ENCODE measurements at places on chromosomes 1 and 21.

GRCh38 chr1:55364216-55364615 is 149.1 kb upstream of the USP24 start:
- no peak for DNase-seq

GRCh38 chr1:225651376-225651871 is 1.5 kb downstream of the ENAH start:
- DNase-seq, result no peak

- no peak for DNase-seq
These were observed 74.8 kb downstream of the MTR start for GRCh38 chr1:236869911-236870310.

DNA sequence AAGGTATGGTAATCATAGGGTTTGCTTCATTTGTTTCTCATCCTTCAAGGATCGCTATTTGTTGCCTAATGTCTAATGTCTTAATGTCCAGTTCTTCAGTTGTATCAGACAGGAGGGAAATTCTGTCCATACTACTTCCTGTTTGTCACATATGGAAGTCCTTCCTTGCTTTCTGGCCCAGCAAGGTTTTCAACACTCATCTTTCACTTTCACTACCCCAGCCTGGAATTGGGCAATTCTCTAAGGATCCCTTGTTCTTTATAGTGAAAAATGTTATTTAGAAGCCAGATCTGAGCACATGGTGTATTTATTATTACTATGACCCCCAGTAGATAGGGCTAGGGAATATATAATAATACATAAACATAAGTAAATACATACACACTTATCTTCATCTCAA is 50.6 kb upstream of the SLC35A3 start:
- DNase-seq, result no peak

GRCh38 chr1:17857996-17858395 is 102.9 kb downstream of the ACTL8 start:
- DNase-seq, result no peak

DNA sequence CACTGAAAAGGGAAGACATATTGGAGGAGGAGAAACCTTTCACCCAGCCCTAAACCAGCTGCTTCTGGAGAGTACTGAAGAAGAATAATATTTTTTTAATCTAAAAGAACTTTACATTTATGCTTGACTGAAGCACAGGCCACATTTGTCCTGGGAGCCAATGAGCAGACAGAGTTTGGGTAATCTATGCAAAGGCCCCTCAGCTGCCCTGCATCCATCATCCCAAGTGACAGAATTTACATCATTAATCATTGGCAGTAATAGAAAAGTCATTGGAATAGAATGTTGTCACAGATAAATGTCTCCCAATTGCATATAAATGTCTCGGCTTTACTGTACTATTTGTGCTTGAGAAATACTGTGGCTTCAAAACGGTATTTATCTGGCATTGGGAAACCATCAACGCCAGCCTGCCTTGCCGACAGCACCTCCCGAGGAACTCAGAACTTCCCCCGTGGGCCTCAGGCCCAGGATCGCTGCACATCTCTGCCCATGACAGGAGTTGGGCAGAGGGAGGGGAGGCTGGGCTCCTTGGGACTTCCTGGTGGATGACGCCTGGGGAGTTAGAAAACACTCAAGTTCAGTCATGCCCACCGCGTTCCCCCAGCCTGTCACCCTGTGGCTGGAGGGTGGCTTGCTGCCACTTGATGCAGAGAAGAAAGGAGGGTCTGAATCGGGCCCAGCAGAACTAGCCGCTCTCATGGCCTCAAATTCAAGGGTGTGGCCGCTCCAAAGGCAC is 133.1 kb downstream of the CAMTA1 start:
- DNase-seq, result no peak

DNA sequence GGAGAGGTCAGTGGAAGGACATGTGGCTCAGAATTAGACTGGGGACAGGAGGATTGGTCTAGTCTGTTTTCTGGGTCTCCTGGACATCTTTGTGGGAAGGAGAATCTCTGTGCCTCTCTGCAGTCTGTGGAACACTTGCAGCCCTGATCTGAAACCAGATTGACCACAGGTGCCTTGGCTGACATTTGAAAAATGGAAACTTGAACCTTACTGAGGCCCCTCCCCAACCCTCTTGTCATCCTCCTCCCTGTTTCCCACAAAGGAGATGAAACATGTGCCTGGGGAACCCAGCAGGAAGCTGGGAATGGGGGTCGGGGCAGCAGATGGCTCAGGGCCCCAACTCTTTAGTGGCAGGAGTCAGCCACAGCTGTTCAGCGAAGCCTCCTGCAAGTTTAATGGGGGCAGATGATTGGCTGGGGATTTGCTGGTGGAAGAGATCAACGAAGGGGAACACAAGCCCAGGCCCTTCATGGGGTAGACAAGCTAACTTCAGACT is 18.1 kb downstream of the VASH2 start:
- DNase-seq, result no peak

GRCh38 chr1:230798491-230798890 is 51.3 kb downstream of the CAPN9 start:
- DNase-seq, result no peak

DNA sequence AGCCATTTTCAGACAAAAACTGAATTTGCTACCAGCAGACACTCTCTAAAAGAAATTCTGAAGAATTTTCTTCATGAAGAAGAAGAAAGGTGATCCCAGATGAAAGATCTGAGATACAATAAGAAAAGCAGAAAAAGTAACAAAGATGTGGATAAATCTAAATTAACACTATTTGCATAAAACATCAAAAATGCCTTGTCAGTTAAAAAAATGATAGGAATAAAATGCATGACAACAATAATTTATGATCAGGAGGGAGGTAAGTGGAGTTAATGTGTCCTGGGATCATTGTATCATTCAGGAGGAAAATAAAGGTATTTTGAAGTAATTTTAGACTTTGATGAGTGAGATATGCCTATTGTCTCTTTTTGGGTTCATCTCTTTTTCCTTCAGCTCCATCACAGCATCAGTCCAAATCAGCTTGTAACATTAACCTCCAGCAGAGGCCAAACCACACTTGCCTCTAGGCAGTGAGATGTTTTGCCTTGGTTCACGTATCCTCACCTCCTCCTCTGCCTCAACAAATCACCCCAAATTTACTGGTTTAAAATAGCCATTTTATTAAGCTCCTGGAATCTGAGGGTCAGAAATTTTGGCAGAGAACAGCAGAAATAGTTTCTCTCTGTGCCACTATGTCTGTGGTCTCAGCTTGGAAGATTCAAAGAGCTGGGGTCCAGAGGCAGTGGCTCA is 76.9 kb upstream of the HIVEP3 start:
- DNase-seq, result no peak

DNA sequence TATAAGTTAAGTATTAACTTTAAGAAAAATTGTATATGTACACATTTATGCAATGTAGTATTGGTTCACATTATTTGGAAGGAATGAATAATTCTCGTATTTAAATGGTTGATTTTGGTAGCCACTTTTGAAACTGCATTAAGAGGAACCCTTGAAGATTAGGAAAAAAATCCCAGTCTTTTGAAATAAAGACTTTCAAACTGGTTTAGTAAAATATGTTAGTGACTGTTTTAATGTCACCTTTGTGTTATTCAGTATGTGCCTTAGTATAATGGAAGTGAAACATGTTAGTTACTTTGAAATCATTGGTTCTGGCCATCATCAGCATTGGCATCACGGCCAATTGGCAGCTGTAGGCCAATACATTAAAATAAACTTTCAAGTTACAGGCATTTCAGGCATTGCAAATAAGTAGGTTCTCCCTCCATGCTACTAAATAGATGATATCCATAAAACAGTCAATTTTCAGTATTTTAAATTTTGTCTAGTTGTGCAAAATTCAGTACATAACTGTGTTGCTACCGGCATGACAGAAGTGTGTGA is 4.4 kb downstream of the MIER1 start:
- no peak for DNase-seq

DNA sequence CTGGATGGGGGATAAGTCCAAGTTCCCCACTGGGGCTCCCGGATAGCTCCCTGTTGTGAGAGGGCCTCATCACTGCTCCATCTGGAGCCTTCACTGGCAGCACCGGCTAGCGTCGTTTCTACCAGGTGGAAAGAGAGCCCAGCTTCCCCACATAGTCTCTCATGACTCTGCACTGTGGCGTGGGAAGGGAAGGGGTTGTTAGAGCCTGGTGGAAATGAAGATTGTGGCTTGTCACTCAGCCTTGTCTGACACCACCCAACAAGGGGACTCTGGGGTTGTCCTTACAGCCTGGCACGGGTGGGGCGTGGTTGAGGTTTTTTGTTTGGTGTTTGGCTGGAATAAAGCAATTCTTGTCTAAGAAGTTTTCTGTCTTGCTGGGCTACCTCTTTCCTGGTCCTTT is 94.6 kb downstream of the ADARB1 start:
- DNase-seq, result no peak

- no peak for DNase-seq
These were observed 97.5 kb upstream of the EDN2 start for GRCh38 chr1:41582004-41582325.

DNA sequence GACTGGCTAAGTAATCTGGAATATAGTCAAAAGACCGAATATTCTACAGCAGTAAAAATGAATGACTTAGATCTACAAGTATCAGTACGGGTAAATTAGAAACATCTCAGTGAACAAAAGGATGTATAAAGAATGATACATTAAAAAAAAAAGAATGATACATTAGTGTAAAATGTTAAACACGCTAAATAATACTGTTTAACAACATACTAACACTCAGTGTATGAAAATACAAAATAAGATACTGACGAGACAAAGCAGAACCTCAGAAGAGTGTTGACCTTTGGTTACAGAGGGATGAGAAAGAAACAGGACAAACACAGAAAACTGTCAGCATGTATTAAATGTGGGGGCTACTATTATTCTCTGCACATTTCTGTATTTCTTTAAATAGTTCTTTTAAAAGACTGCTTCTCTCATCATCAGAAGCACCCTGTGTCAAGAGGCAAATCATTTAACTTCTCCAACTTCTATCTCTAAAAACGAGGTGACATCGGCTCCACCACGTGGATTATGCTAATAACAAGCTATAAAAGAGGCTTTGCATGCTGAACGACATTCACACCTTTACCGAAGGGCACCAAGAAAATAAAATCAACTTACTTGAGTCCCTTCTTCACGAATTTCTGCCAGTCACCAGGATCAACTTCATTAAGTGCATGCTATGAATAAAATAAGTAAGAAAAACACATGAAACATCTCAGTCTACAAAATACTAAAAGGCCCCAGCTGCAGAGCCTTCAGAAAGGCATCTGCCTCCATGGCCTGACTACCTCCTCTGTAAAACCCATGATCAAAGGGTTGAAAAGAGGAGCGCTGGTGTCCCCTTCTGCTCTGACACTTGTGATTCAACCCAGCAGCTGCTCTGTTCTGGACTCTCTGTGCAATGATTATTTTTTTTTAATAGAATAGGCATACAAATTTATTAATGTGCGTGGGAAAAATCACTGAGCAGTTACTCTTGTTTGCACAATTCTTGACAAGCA is 42.5 kb downstream of the MRAP start:
- DNase-seq, result no peak

GRCh38 chr1:212718499-212718898 is 18.9 kb upstream of the BATF3 start:
- DNase-seq, result no peak

DNA sequence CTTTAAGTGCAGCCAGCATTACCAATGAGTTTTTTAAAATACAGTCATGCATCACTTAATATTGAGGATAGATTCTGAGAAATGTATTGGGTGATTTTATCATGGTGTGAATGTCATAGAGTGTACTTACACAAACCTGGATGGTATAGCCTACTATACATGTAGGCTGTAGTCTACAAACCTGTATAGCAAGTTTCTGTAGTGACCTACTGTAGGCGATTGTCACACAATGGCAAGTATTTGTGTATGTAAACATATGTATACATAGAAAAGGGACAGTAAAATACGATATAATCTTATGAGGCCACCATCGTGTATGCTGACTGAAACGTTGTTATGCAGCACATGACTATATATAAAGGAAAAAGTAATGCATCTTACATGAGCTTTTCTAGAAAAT is 48.2 kb downstream of the RPE65 start:
- no peak for DNase-seq

DNA sequence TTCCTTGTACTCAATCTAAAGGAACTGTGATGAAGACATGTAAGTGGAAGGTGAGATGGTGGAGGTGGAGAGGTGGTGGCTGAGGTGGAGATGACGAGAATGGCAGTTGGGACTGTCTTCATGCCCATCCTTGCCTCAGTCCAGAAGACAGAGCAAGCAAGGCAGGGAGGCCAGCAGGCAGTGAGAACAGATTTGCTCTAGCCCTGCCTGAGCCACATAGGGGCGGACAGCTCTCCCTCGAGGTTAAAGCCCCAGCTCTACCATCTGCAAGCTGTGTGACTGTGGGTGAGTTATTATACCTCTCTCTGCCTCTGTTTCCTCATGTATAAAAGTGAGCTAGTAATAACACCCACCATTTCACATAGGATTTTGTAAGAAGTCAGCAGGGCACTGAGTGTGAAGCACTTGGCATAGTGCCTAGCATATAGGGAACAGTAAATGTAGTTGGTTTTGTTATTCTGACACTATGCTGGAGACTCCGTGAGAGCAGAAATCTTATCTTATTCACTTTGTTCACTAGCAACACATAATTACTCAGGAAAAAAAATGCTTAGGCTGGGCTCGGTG is 4.8 kb upstream of the FAM110D start:
- DNase-seq, result no peak

- DNase-seq, result no peak
These were observed 11.3 kb downstream of the SPATC1L start for GRCh38 chr21:46172863-46173528.

DNA sequence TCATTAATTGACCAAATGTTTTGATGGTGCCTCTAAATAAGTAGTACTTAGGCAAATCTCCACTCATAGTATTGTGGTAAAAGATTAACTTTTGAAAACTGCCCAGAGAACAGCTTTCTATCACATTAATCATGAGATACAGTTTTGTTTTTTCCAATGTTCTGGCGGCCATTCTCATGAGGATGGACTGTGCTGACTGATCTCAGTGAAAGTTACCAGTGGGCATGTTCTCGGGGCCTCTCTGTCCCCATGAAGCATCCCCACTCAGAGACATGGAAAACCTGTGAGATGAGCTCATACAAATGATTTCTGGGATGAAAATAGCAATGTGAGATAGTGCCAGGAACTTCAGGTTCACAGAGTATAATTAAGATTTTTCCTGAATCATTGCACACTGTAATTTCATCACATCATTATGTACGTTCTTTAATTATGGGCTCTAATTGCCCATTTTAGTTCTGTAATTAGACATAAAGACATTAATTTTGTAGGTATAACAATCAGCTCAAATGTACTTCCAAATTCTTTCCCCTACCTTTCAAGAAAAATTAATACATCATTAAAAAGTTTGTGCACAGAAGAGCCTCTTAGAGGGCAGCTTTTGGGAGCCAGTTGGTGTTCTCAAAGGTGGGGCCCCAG is 40.5 kb downstream of the DDR2 start:
- no peak for DNase-seq

DNA sequence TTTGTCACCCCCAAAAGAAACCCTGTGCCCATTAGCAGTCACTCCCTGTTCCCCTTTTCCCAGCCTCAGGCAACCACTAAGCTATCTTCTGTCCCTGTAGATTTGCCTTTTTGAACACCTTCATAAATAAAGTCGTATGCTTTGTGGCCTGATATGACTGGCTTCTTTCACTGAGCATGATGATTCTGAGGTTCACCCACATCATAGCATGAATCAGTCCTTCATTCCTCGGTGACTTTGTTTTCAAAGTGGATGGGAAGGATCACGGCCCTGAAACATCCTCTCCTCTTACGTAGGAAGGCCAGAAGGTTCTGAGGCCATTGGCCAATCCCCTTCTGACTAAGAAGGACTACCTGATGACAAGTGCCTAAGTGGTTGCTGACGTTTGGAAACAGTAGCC is 39.1 kb downstream of the NIPAL3 start:
- DNase-seq, result no peak
